Pancreas (tissue), 10 donors: ENCODE measurements at places on chromosomes 1 and 21. TPM values are rescaled to one million over a fixed set of nuclear protein-coding genes. Genes with fewer than 3 reads are reported as not detected.

GRCh38 chr1:86705665-86705985 is 1.2 kb downstream of the SH3GLB1 start:
- no peaks in the 10 kb centered on the region for H3K27me3 ChIP-seq
- H3K4me3 ChIP-seq, result peak overlapping the region; percentile 75
- H3K4me1 ChIP-seq, result peaks cover 34% of the 10 kb centered on the region
- peak overlapping the region; percentile 98 for H3K27ac ChIP-seq
- H3K36me3 ChIP-seq, result no peaks in the 10 kb centered on the region
- DNase-seq, result peak; percentile 19

- no peaks in the 10 kb centered on the region for H3K4me1 ChIP-seq
- no peak overlapping the region for H3K27ac ChIP-seq
- no peak overlapping the region for H3K4me3 ChIP-seq
- H3K36me3 ChIP-seq, result no peaks in the 10 kb centered on the region
- no peaks in the 10 kb centered on the region for H3K27me3 ChIP-seq
These were observed 382.8 kb downstream of the AMY1C start for GRCh38 chr1:104132382-104132973.

- H3K27me3 ChIP-seq, result no peaks in the 10 kb centered on the region
- no peak overlapping the region for H3K27ac ChIP-seq
- no peak for DNase-seq
- no peak overlapping the region for H3K4me3 ChIP-seq
These were observed 179.7 kb upstream of the HOOK1 start for GRCh38 chr1:59635097-59635496.

DNA sequence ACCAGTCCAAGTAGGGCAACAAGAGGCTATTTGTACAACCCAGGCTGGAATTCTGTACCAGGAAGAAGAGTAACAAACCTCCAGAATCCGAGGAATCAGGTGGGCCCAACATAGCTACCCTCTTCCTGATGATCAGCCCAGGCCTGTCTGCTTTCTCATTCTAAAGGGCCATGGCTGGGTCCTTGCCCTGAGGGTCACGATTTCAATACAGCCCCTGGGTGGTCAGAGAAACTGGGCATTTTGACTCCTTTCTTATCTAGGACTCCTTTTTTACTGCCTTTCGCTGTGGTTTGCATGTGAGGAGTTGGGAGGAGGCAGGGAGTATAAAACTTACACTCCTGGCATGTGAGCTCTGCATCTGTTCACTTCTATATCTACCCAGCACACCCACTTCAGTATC is 164.9 kb upstream of the COA6 start:
- no peak overlapping the region for H3K4me3 ChIP-seq
- H3K36me3 ChIP-seq, result no peaks in the 10 kb centered on the region
- no peaks in the 10 kb centered on the region for H3K27me3 ChIP-seq
- DNase-seq, result no peak
- H3K4me1 ChIP-seq, result no peaks in the 10 kb centered on the region

DNA sequence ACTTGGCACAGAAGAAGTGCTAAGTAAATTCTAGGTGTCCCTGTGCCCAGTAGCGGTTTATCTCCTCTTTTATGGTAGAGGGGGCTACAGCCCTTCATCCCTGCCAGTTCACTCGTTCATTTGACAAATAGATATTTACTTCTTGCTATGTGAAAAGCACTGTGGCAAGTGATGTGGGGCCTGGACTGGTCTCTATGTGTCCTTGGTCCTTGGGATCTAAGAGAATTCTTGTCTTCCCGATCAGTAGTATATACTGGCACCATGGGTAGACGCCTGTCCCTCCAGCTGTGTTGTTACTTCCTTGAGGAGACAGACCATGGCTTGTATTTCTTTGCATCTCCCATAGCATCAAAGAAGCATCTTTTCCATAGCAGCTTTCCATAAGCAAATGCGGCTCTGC is 29.7 kb downstream of the EIF2D start:
- no peak overlapping the region for H3K27ac ChIP-seq
- H3K4me3 ChIP-seq, result no peak overlapping the region
- H3K36me3 ChIP-seq, result no peaks in the 10 kb centered on the region
- no peak for DNase-seq
- H3K4me1 ChIP-seq, result no peaks in the 10 kb centered on the region

The GJA5 gene
- 1.2 TPM for total RNA-seq

DNA sequence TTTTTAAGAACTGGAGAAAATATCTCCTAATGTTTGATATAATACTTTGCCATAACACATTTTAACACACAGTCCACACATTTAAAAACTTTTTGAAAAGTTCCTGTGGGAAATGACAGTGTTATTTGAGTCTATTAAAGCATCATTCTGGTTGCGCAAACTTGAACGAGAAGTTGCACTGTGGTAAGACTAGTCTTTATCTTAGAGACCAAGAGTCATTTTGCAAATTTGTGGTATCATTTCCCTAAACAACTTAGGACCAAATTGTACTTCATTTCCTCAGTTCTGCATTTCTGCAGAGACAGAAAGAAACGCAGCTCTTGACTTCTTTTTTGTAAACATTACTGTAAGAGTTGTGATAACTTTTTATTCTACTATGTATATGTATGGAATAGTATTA is at the start of gene RGS18:
RGS18 (plus strand) TSS at position 282 of the 400 bp plus-strand sequence. CDS start 176 bp downstream, outside the sequence.
- no peak within 1 kb of the TSS for H3K4me3 ChIP-seq
- no peaks in the 10 kb centered on the region for H3K36me3 ChIP-seq
- no peaks in the 10 kb centered on the region for H3K27me3 ChIP-seq
- H3K4me1 ChIP-seq, result no peaks in the 10 kb centered on the region

The COL6A2 gene
- 78.9 TPM for total RNA-seq

The LMX1A gene
- not detected for total RNA-seq

The F5 gene
- 9.0 TPM for total RNA-seq

The AMY1A gene
- 1.7 TPM for total RNA-seq

DNA sequence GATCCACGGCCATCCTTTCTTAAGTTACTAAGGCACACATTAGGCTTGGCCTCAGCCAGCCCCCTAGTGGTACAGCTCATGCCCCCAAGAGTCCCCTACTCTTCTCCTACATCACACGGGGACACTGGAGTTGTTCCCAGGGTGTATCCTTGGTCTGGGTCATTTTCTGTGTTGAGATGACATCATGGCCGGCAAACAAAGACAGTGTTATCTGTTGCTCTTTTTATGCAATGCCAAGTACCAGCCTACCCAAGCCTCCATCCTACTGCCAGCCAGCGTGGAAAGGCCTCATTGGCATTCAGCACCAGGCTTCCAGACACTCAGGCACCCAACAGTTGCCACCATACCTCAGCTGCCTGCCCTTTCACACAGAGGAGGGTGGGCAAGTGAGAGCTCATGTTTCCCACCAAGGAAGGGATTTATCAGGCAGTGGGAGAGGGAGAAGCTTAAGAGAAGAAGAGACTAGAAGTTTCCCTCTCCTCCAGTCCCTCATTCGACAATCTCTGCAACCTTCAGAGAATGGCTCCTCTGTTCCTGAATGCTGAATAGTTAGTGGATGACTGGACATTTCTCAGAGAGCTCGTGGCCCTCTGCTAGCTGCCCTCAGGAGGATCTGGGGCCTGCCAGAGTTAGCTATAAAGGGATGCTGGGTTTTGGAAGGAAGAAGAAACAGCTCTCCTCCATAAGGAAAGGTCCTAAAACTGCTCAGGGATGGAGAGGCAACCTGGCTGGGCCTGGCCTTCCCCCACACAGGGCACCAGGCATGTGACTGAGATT is 17.7 kb downstream of the CBR1 start:
- no peaks in the 10 kb centered on the region for H3K4me1 ChIP-seq
- DNase-seq, result no peak
- H3K27ac ChIP-seq, result no peak overlapping the region
- no peak overlapping the region for H3K4me3 ChIP-seq

GRCh38 chr1:162006081-162006480 is 17.6 kb downstream of the OLFML2B start:
- H3K4me1 ChIP-seq, result peaks cover 5% of the 10 kb centered on the region
- H3K4me3 ChIP-seq, result no peak overlapping the region
- no peak overlapping the region for H3K27ac ChIP-seq
- DNase-seq, result no peak

- H3K4me1 ChIP-seq, result no peaks in the 10 kb centered on the region
- H3K27ac ChIP-seq, result no peak overlapping the region
- DNase-seq, result no peak
- no peaks in the 10 kb centered on the region for H3K36me3 ChIP-seq
- no peaks in the 10 kb centered on the region for H3K27me3 ChIP-seq
These were observed 23.1 kb upstream of the DYNLT5 start for GRCh38 chr1:66729119-66729518.

GRCh38 chr21:34690793-34691175 is 22.0 kb downstream of the CLIC6 start:
- no peak for DNase-seq
- no peak overlapping the region for H3K4me3 ChIP-seq
- H3K36me3 ChIP-seq, result no peaks in the 10 kb centered on the region
- no peaks in the 10 kb centered on the region for H3K4me1 ChIP-seq
- H3K27me3 ChIP-seq, result no peaks in the 10 kb centered on the region

GRCh38 chr1:203867802-203868201 is 6.4 kb downstream of the SNRPE start:
- no peaks in the 10 kb centered on the region for H3K27me3 ChIP-seq
- H3K36me3 ChIP-seq, result peaks cover 48% of the 10 kb centered on the region
- no peak for DNase-seq
- H3K4me3 ChIP-seq, result no peak overlapping the region

The PATJ gene
- total RNA-seq, result 35.9 TPM

- no peaks in the 10 kb centered on the region for H3K27me3 ChIP-seq
- H3K4me3 ChIP-seq, result no peak overlapping the region
- H3K36me3 ChIP-seq, result no peaks in the 10 kb centered on the region
- DNase-seq, result no peak
- no peaks in the 10 kb centered on the region for H3K4me1 ChIP-seq
- no peak overlapping the region for H3K27ac ChIP-seq
These were observed 378.9 kb downstream of the PLPP3 start for GRCh38 chr1:56200442-56200841.

The LCE1D gene
- total RNA-seq, result not detected

GRCh38 chr1:95086949-95087533 is 14.3 kb upstream of the ALG14 start:
- no peak overlapping the region for H3K4me3 ChIP-seq
- no peaks in the 10 kb centered on the region for H3K4me1 ChIP-seq
- peak overlapping the region; percentile 71 for H3K27ac ChIP-seq
- H3K27me3 ChIP-seq, result no peaks in the 10 kb centered on the region
- H3K36me3 ChIP-seq, result no peaks in the 10 kb centered on the region

DNA sequence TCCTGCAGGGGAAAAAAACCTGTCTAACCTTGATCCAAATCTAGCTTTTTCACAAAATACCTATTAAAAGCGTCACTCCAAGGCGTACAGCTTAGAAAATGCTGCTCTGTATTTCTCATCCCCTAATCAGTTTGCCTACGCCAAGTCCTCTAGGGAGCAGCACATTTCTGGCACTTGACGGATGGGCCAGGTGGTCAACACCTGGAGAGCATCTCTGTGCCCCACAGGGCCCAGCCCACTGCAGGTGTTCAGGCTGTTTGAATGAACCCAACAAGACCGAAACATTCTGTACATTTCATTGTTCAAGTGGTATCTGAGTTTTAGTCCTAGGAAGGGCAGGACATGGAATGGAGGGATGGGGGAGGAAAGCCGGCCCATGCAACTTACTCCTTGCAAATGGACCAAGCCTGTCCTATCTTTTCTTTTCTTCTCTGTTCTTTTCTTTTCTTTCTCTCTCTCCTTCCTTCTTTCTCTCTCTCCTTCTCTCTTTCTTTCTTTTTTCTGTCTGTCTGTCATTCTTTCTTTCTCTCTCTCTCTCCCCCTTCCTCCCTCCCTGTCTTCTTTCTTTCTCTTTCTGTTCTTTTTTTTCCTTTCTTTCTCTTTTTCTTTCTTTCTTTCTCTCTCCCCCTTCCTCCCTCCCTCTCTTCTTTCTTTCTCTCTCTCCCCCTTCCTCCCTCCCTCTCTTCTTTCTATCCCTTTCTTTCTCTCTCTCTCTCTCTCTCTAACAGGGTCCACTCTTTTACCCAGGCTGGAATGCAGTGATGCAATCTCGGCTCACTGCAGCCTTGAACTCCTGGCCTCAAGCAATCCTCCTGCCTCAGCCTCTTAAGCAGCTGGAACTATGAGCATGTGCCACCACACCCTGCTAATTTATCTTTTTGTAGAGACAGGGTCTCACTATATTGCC is 29.1 kb downstream of the IGFN1 start:
- no peak overlapping the region for H3K4me3 ChIP-seq
- H3K4me1 ChIP-seq, result no peaks in the 10 kb centered on the region
- no peaks in the 10 kb centered on the region for H3K27me3 ChIP-seq
- no peak for DNase-seq

GRCh38 chr1:67735806-67736627 is 51.0 kb downstream of the GADD45A start:
- H3K36me3 ChIP-seq, result no peaks in the 10 kb centered on the region
- DNase-seq, result peak; percentile 51
- peaks cover 3% of the 10 kb centered on the region for H3K4me1 ChIP-seq
- no peak overlapping the region for H3K4me3 ChIP-seq
- peak overlapping the region; percentile 66 for H3K27ac ChIP-seq

The PDIK1L gene
- total RNA-seq, result 7.3 TPM

GRCh38 chr1:87592156-87592555 is 263.5 kb downstream of the LMO4 start:
- no peak overlapping the region for H3K27ac ChIP-seq
- H3K4me1 ChIP-seq, result no peaks in the 10 kb centered on the region
- DNase-seq, result no peak
- no peak overlapping the region for H3K4me3 ChIP-seq
- H3K27me3 ChIP-seq, result no peaks in the 10 kb centered on the region

DNA sequence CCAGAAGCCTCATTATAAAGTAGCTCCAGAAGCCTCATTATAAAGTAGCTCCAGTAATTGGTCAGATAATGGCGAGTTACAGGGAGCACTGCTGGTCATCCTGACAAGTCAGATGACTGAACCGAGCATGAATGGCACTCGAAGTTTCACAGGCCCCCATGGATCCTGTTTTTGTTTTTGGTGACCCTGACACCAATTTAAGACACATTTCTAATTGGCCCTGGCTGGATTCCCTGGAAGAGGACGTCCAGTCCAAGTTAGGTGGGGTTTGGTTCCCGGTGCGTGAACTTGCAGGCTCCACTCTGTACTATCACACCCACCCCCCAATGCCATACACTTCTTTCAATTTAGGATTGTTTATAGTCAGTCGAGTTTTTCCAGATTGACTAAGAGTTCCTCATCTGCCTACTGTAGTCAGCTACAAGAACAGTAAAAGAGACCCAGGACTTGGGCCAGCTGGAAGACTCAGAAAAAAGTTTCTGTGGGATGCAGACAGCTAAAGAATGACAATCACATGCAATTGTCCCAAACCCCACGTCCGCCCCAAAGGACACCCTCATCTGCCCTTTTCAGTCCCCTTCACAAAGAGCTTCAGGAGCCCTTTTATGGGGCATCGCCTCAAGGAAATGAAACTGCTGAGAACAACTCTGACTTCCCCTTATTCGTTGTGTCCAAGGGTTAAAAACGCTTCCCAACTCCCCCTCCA is 2.7 kb downstream of the DHRS3 start:
- DNase-seq, result peak; percentile 12
- no peaks in the 10 kb centered on the region for H3K27me3 ChIP-seq
- H3K4me3 ChIP-seq, result peak overlapping the region; percentile 92
- peak overlapping the region; percentile 97 for H3K27ac ChIP-seq
- peaks cover 4% of the 10 kb centered on the region for H3K36me3 ChIP-seq
